ENCODE measurements at places on chromosomes 12 and 14. TPM values are rescaled to one million over a fixed set of nuclear protein-coding genes. Genes with fewer than 3 reads are reported as not detected.

The GNB3 gene
- total RNA-seq = 8.3 TPM

DNA sequence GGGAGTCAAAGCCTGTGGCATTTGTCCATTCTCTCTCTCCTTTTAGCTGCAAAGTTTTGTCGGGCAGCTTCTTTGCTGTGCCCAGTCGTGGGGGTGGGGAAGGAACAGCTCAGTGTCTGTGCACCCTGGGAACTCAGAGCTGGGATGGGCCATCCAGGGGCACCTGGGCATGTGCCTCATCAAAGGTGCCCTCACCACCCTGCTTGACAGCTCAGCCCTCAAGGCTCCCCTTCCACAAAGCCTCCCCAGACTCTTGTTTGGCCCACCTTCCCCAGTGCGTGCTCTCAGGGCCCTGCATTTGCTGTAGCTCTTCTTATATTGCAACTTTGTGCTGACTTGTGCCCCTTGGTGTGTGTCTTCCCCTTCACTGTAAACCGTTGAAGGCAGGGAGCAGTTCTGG lies 112.6 kb downstream of the ESRRB start:
- H3K27ac ChIP-seq = no peak overlapping the region
- H3K4me3 ChIP-seq = no peak overlapping the region
- DNase-seq = no peak
- H3K4me1 ChIP-seq = no peaks in the 10 kb centered on the region

- no peaks in the 10 kb centered on the region for H3K27me3 ChIP-seq
- peaks cover 6% of the 10 kb centered on the region for H3K36me3 ChIP-seq
- H3K4me3 ChIP-seq = no peak overlapping the region
- H3K4me1 ChIP-seq = peaks cover 31% of the 10 kb centered on the region
- H3K27ac ChIP-seq = no peak overlapping the region
- no peak for DNase-seq
Measured at GRCh38 chr14:64191756-64192155, 102.4 kb downstream of the ESR2 start.

DNA sequence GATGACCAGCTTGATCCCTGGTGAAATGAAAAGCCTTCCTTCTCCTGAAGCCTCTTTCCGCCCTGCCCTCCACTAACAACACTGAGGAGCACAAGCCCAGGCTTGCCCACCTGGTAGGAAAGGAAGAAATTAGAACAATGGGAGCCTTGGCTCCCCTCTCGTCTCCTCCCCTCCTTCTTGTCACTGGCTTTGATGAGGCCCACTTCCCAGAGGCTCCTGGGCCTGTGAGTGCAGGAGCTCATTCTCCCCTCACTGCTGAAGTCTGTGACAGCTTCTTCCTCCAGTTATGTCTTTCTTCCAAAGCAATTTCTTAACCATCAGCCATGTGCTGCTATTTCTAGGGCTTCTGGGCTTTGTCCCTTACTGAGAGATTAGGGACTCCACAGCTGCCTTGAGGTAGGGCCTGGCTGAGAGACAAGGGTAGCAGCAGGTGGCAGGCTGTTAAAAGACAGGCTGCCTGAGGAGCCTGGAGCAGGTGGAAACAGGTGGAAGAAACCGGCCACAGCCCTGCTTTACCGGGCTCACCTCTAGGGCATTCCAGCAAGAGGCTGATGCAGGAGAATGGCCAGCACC lies 53.6 kb upstream of the SRSF5 start:
- no peak for DNase-seq
- no peak overlapping the region for H3K4me3 ChIP-seq
- H3K4me1 ChIP-seq = peaks cover 59% of the 10 kb centered on the region
- H3K27ac ChIP-seq = peak overlapping the region; percentile 53
- peaks cover 17% of the 10 kb centered on the region for H3K36me3 ChIP-seq

- no peaks in the 10 kb centered on the region for H3K36me3 ChIP-seq
- no peak for DNase-seq
- H3K27me3 ChIP-seq = no peaks in the 10 kb centered on the region
- peaks cover 10% of the 10 kb centered on the region for H3K4me1 ChIP-seq
Measured at GRCh38 chr14:31287294-31287972, 79.8 kb upstream of the HECTD1 start.

GRCh38 chr14:20997564-20997963 lies 1.5 kb upstream of the SLC39A2 start:
- H3K4me3 ChIP-seq = no peak overlapping the region
- peaks cover 31% of the 10 kb centered on the region for H3K36me3 ChIP-seq
- H3K27ac ChIP-seq = peak overlapping the region; percentile 96
- peaks cover 34% of the 10 kb centered on the region for H3K4me1 ChIP-seq
- DNase-seq = no peak
- H3K27me3 ChIP-seq = no peaks in the 10 kb centered on the region
